ENCODE measurements at places on chromosomes 3 and 15.

GRCh38 chr3:51669241-51670052 is 1.6 kb upstream of the TEX264 start:
- peak; percentile 92 for DNase-seq

DNA sequence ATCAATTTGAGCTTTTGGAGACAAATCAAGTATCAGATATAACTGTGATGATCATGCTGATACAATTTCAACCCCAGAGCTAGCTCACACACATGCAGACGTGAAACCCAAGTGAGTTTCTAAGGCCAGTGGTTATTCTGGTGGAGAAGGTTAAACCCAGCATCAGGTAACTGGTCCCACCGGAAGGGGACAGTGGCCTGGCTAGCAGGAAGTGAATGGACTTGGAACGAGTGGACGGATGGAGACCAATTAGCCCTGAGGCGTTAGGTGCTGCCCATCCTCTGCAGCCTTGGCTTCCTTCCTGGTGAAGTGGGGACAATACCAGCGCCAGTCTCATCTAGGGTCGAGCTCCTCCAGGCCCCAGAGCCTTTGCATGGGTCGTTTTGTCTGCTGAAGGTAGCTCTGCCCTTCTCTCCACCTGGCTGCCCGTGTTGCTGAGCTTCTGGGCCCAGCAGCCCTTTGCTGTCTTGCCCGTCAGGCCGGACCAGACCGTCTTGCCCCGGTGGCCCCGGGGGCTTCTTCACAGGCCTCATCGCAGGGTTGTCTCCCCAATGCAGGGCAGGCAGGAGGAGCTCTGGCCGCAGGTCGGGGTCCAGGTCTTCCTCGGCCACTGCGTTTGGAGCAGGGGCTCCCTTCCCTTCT is 915 bp upstream of the KCTD6 start:
- peak; percentile 51 for DNase-seq

GRCh38 chr3:126126811-126127431 is 43.0 kb upstream of the SLC41A3 start:
- peak; percentile 18 for DNase-seq

GRCh38 chr3:77324105-77324504 is 284.2 kb downstream of the ROBO2 start:
- DNase-seq, result no peak

DNA sequence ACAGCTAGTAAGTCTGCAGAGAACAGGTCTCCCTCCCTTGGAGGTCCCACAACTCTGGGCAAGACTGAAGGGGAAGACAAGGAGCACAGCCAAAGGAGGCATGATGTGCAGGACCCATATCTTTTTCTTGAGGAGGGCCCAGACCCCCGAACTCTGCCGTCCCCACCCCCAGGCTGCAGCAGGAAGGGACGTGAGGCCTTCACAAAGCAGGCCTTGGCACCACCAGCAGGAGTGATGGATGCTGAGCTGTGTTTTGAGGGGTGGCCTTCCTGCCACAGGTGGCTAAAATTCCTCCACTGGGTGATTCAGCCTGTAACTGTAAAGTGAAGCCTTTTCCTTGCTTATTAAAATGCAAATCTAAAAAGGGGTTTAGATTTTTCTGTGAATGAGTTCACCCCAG is 8.6 kb downstream of the PLA2G4D start:
- no peak for DNase-seq

GRCh38 chr3:99872923-99873254 is 55.2 kb downstream of the CMSS1 start:
- DNase-seq, result no peak

DNA sequence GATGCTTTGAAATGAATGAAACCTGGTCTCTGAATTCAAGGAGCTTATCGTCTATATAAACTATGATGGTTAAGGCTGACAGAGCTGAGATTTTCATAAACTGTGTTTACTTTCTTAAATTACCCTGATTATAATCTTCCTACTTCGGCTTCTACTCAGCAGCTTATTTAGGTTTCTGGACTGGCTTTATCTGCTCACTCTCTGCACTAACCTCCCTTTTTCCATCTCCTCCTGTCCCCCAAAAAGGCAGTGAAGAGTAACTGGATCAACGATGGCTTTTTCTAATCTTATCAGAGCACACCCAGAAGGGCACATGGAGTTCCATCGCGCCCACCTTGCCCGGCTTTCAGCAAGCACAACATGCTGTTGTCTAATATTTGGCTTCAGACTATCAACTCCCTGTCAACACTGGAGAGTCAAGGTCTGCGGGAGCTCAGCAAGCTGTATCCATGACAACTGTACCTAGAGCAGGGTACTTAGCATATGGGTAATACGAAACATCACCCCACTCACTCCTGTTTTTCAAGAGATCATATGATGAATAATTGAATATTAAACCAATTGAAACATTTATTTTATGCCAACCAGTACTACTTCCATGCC is 417.3 kb downstream of the GABRB3 start:
- DNase-seq, result no peak

DNA sequence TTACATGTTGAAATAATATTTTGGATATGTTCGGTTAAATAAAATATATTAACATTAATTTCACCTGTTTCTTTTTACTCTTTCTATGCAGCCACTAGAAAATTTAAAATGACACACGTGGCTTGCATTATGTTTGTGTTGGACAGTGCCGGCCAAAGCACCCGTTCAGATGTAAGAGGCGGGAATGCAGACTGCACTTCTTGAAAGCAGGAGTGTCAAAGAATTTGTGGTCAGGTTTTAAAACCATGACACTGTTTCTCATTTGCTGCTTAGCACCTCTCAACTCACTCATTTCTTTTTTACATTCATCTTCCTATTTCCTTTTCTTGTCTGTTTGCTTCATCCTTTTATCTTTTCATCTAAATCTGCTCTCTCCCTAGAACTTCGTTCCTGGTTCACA is 35.3 kb upstream of the MINAR1 start:
- no peak for DNase-seq

DNA sequence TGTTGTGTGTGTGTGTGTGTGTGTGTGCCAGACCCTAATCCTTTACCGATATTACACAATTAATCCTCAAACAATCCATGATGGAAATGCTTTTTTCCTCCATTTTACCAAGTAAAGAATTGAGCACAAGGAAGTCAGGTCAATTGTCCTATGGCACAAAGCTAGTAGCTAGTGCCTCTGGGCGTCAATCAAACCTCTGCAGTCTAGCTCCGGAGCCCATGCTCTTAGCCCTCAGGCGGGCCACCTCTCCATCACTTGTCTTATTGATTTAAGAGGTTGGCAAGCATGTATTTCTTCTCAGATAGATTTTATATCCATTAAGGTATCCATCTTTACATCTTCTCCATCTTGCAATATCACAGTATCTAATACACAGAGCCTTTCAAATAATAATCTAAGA is 886.6 kb downstream of the TBL1XR1 start:
- DNase-seq, result no peak

DNA sequence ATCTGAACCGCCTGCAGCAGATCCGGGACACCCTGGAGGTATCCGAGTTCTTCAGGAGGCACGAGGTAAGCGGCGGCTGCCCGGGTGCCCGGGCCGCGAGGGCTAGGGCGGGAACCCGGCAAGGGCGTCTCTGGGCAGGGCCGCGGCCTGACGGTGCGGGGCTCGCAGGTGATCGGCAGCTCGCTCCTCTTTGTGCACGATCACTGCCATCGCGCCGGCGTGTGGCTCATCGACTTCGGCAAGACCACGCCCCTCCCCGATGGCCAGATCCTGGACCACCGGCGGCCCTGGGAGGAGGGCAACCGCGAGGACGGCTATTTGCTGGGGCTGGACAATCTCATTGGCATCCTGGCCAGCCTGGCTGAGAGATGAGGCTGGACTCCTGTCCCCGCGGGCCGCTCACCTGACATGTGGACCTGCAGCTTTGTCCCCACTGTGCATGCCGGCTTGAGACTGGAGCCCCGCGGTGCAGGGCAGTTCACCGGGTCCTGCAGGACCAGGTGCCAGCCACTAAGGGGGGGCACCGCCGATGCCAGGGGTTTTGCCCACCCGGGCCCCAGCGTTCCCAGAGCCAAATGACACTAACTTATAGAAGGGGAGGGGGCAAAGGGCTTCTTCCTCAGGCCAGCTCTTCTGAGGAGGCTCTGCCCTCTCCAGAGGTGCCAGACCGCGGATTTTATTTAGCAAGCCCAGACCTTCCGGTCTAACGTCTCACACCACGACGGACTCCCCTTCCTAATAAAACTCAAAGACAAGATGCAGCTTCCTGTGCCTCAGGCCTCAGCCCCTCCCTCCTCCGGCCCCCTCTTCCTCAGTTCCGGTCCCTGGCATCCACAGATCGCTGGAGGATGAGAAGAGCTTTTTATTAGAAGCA is 9.4 kb downstream of the ITPKA start:
- no peak for DNase-seq

DNA sequence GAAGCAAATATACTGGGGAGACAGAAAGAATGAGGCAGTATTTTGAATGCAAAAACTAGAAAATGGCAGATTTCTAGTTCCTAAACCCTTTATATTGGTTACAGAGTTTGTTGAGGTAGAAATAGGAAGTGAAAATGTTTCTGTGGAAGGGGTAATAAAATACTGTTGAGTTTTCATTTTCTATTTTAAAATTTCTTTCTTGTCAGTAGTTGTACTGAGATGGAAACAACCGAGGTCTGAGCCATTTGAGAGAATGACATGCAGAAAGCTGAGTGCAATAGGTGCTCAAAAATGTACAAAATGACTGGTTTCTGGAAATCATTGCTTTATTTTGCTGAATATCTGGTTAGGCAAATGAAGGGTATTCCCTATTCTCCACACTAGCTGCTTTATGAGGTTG is 361.4 kb downstream of the CHL1 start:
- no peak for DNase-seq

DNA sequence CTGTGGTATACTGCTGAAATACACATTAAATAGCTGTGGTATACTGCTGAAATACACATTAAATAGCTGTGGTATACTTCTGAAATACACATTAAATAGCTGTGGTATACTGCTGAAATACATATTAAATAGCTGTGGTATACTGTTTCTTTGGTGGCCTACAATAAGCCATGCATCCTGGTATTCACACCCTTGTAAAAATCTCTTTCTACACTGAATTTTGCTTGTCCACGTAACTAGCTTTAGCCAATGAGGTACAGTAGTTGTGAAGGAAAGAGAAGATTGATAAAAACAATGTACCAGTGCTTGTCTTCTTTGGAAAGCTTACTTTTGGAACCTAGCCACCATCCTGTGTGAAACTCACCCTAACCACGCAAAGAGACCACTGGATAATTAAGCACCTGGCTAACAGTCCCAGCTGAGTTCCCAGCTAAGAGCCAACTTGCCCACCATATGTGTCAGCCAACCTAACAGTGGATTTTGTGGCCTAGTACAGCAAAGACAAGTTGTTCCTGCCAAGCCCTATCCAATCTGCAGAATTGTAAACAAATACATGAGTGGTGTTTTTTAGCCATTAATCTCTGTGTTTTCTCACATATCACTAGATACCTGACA is 103.4 kb upstream of the MELTF start:
- DNase-seq, result no peak

GRCh38 chr15:77410701-77411618 is 8.9 kb downstream of the PEAK1 start:
- DNase-seq, result no peak

GRCh38 chr3:97692831-97693230 is 71.7 kb upstream of the ARL6 start:
- no peak for DNase-seq

DNA sequence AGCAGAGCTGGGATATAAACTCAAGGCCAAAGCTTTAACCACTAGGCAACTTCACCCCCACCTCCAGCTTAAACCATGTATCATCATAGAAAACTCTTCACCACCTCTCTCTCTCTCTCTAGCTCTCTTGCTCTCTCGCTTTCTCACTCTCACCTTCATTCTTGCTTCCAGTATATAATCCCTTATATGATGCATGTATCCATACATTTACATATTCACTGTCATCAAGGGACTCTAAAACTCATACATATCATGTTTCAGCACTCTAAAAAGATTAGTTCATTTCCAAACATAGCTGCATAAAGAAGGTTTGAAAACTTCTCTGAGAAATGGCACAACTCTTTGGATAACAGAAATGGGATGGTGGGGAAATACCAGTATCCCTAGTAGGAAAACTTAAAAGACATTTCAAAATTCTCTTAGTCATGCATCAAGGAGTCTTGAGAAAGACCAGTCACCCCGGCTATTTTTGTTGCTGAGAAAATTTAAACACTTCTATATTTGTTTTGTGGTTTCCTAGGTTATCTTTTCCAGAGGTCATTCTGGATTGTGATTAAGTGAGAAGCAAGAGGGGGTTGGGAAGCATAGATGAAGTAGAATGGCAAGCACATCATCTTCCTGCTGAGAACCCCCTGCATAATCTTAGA is 447.8 kb upstream of the THBS1 start:
- DNase-seq, result no peak

GRCh38 chr3:45082142-45082538 is 56.0 kb downstream of the CLEC3B start:
- no peak for DNase-seq

DNA sequence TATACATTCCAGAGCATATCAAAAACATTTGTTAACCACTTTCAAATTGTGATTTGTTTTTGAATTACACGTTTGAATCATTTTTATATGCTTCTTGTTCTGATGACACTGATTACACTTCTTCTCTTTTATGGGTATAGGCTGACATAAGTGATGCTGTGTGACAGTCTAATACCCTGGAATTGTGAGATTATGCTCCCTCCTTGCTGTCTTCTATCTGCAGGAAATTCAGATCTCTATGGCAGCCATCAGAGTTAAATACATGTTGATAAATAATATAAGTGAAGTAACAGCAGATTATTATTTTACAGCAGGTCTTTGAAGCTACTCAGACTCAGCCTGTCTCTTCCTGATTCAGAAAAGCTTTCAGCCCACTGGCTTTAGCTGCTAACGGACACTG is 248.9 kb downstream of the ZMAT3 start:
- DNase-seq, result no peak

GRCh38 chr3:152203652-152204051 is 65.1 kb upstream of the MBNL1 start:
- no peak for DNase-seq

DNA sequence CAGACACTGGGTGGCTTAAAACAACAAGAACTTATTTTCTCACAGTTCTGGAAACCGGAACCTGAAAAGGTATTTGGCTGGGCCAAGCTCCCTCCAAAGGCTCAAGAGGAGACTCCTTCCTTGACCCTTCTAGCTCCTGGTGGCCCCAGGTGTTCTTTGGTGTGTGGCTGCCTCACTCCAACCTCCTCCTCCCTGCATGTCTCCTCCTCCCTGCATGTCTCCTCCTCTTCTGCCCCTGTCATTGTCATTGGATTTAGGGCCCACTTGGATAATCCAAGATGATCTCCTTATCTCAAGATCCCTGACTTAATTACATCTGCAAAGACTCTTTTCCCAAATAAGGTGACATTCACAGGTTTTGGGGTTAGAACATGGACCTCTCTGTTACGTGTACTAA is 69.8 kb upstream of the MFGE8 start:
- no peak for DNase-seq

- DNase-seq, result peak; percentile 85
These were observed at the start of gene CSPG4 for GRCh38 chr15:75712668-75713337. Gene CSPG4 (minus strand): TSS chr15:75712848. CDS start chr15:75712755, 93 bp downstream.

- DNase-seq, result no peak
These were observed 637.7 kb upstream of the TBL1XR1 start for GRCh38 chr3:177835008-177835407.

GRCh38 chr3:34005886-34006285 is 207.5 kb downstream of the PDCD6IP start:
- DNase-seq, result no peak

All from left ventricle myocardium superior (tissue), 1 donor.